ENCODE measurements at places on chromosomes 4 and X.

DNA sequence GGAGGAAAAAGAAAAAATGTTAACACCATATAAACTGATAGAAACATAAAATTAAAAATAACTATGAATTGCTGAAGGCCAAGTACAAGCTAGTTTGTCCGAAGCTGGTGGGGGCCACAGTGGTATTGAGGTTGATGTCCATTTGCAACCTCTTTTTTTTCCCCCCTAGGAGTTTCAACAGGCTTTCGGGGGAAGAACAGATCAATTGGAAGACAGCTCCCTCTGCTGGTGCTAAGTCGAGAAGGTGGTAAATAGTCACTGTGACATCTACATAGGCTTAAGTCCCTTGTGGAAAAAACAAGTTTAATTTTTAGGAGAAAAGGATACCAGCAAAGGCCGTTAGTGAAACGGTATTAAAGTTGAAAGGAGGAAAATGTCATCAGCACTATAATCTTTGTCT is 115.7 kb upstream of the ZXDA start:
- DNase-seq, result peak; percentile 1

DNA sequence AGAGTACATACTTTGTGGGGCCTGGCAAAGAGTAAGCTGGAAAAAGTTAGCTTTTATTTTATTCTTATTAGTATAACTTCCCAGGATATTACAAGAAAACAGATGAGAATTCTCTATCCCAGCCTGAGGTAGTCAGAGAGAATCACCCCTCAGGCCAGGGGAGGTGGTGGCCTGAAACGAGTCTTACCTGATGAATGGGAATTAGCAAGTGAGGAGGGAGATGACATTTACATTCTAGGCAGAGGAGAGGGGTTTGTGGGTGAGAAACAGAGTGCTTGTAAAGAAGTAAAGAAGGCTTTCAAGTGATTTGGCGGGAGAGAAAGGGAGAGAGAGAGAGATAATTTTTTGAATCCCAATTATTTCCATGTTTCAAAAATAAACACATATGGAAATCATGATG is 39.3 kb upstream of the PDK3 start:
- DNase-seq, result no peak

DNA sequence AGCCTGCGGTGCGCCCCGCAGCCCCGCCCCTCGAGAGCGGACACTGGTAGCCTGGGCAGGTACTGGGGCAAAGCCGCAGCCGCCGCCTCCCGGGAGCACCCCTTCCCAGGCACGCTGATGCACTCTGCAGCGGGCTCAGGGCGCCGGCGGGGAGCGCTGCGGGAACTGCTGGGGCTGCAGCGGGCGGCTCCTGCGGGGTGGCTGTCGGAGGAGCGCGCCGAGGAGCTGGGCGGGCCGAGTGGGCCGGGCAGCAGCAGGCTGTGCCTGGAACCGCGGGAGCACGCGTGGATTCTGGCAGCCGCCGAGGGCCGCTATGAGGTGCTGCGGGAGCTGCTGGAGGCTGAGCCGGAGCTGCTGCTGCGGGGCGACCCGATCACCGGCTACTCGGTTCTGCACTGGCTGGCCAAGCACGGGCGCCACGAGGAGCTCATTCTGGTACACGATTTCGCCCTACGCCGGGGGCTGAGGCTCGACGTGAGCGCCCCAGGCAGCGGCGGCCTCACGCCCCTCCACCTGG is 401 bp downstream of the SOWAHD start:
- no peak for DNase-seq

DNA sequence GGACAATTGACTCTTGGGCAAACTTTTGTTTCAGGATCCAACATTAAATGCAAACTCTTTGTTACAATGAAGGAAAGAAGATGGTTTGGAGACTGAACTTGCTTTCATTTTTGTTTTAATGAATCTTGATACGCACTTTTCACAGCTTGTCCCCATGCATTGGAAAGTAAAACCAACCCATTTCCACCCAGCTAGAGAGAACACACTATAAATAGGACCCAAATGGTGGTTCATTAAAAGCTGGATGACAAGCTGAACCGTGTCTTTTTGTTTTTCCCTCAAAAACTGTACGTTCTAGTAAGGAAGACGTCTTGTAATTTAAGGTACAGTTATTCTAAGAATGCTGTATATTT is 95.3 kb upstream of the EGFL6 start:
- no peak for DNase-seq

DNA sequence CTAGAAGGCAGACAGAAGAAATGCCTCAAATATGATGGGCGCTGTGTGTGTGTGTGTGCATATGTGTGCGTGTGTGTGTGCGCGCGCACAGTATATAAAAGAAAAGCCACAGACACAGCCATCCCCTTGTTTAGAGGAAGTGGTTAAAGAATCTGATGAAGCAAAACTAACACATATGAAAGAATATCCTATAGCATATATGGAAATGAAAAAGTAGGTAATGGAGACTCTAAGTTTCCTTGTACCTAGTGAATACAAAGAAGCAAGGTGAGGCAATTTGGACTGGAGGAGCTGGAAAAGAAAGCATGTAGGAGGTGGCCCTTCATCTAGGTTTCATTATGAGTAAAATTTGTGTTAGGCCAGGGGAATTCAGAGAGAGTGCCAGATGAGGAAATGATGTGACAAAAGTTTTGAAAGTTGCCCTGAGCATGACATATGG is 58.6 kb upstream of the MCF2 start:
- no peak for DNase-seq

- DNase-seq, result no peak
These were observed 54.5 kb downstream of the RS1 start for GRCh38 chrX:18617407-18617750.

DNA sequence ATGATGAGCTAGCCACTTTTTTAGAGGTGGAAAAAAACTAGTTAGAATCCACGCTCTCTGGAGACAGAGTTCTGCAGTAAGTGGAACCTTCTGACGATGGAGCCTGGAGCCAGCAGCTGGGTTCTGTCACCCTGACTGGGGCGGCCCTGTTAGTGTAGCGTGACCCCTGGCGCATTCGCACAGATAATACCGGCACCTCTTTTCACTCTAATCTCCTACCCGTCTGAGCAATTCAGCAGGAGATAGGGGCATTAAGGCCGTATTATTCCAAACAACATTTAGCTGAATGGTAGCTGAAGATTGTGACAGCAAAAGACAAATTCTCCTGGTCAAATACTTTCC is 292.6 kb downstream of the FBXO8 start:
- no peak for DNase-seq

DNA sequence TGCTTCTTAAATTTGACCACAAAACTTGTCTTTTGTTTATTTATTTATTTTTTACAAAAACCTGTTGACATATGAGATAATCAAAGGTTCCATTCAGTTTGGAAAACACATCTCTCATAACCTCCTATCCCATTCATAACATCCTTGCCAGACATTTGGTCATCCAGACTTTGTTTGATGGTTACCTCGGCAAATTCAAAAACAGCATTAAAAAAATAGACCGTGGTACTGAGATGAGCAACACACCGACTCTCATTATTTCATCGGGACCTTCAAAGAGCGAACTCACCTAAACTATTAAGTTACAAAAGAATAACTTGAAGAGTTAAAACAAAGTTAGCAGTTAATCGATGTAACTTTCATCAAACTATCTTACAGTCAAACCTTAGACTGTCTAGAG is 85.8 kb upstream of the RPS6KA3 start:
- no peak for DNase-seq

- no peak for DNase-seq
These were observed 120.0 kb downstream of the SPRY1 start for GRCh38 chr4:123516576-123516975.

- DNase-seq, result no peak
These were observed 708 bp downstream of the INTS12 start for GRCh38 chr4:105707782-105708180.

- no peak for DNase-seq
These were observed 1.8 kb downstream of the CPEB2 start for GRCh38 chr4:15003891-15004738.

DNA sequence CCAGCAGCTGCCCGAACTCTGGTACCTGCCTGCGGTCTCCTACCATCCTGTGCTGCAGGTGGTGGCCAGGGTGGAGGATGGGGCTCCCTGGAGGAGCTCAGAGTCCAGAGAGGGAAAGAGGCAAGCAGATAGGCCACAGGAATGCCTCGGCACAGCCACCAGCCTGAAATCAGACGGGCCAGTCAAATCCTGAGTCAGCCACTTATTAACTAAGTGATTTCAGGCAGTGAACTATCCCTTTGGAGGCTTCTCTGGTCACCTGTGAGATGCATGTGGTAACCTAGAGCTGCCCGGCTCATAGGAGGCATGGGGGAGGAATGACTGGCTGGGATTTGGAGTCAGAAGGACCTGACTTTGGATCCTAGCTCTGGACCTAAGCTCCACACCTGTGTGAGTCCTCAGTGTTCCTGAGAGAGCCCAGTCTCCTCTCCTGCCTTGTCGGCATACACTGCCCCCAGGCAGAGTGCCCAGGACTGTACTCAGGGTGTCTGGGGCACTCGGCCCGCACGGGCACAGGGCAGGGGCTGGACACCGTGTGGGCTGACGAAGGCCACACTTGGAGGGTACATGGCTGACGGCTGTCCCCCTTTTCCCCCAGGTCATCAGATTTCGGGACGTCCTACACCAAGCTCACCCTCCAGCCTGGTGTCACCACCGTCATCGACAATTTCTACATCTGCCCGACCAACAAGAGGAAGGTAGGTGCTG is 96.4 kb upstream of the PSAPL1 start:
- no peak for DNase-seq

- DNase-seq, result no peak
These were observed 519.5 kb downstream of the BCOR start for GRCh38 chrX:39577985-39578869.

GRCh38 chr4:157045507-157046127 is 30.3 kb upstream of the GLRB start:
- DNase-seq, result peak; percentile 44

DNA sequence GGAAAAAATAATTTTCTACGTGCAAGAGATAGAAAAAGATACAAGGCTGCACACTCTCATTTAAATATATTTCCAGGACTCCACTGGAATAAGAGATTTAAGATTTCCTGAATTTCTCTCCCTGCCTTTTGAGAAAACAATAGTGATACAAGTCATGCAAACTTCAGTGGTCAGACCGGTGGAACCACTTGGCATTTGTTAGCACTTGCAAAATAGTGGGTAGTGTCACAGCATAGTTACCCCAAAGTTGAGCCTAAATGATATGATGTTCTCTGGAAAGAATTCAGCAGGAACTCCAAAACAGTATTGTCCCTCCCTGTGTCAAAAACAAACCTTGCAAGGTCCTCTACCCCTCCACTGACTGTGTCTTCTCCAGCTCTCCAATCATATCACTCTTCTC is 102.3 kb downstream of the ANKRD50 start:
- no peak for DNase-seq

- DNase-seq, result no peak
These were observed 154.3 kb downstream of the CFAP299 start for GRCh38 chr4:80489798-80490197.

DNA sequence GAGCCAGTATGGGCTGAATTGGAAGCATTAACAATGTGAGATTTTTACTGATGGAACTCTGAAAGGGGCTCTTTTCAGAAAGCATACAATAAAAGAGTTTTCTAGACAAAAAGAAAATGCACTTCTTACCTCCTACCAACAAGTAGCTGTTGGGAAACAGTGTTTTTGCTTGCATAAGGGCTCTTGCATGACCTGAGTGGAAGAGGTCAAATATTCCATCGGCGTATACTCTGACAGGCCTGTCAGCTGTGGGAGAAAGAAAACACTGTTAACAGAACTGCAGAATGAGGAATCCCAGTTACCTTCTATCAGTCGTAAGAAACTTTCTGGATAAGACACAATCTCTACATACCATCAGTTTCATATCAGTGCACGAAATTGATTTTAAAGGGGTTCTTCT is 39.5 kb downstream of the PCYT1B start:
- no peak for DNase-seq

- DNase-seq, result no peak
These were observed 25.7 kb downstream of the FAM13A start for GRCh38 chr4:89031272-89031671.

DNA sequence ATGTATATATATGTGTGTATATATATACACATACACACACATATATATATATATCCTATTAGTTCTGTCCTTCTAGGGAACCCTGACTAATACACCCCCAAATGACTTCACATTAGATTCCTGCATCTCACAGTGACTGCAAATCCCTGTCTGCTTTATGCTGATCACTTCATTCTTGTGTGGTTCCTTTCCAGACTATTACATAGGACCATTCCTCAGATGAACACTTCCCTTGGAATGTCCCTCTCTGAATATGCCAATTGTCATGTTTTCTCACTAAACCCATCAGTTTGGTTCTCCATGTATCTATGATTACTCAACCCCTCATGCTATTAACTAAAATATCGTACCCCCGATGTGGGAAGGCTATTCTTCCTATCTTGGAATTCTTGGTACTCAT is 605.2 kb upstream of the NR3C2 start:
- DNase-seq, result no peak

- DNase-seq, result peak; percentile 39
These were observed 48.6 kb downstream of the ACOX3 start for GRCh38 chr4:8391972-8392371.

- DNase-seq, result no peak
These were observed 30.9 kb downstream of the CASP6 start for GRCh38 chr4:109672169-109672930.

- DNase-seq, result no peak
These were observed 112.4 kb upstream of the LSM6 start for GRCh38 chr4:146063143-146063542.

- no peak for DNase-seq
These were observed 995.7 kb upstream of the PRKX start for GRCh38 chrX:4708970-4709760.

- DNase-seq, result no peak
These were observed 24.0 kb upstream of the XIAP start for GRCh38 chrX:123835661-123836371.

- DNase-seq, result no peak
These were observed 7.6 kb downstream of the PRIMPOL start for GRCh38 chr4:184657144-184657543.

DNA sequence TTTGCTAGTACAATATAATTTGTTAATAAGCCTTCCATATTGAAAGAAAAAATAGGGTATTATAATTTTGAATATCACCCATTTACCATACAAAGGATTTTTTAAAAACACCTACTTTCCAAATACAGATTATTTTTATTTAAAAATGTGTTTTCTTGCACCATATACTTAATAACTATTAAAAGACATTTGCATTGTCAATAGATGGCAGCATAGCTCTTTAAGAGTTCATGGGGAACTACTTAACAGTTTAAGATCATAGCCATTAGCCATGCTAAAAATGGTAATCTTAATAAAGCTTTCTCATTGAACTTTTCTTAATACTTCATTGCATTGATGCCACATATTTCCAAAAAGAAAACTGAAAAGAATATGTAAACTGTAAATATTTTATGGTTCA is 1995.9 kb downstream of the C4orf33 start:
- DNase-seq, result no peak

- no peak for DNase-seq
These were observed 155.8 kb upstream of the RAI2 start for GRCh38 chrX:18016941-18017340.

GRCh38 chrX:23822397-23822796 is 39.4 kb downstream of the SAT1 start:
- no peak for DNase-seq

- no peak for DNase-seq
These were observed 38.8 kb downstream of the MTM1 start for GRCh38 chrX:150607201-150607600.

GRCh38 chr4:150886597-150886996 is 128.5 kb downstream of the LRBA start:
- no peak for DNase-seq

All from AG09309 (cell line).